Renal pelvis (tissue), 12 donors: ENCODE measurements at places on chromosomes 2 and 18.

GRCh38 chr2:25098670-25099486, 57.0 kb downstream of the EFR3B start:
- DNase-seq: no peak

DNA sequence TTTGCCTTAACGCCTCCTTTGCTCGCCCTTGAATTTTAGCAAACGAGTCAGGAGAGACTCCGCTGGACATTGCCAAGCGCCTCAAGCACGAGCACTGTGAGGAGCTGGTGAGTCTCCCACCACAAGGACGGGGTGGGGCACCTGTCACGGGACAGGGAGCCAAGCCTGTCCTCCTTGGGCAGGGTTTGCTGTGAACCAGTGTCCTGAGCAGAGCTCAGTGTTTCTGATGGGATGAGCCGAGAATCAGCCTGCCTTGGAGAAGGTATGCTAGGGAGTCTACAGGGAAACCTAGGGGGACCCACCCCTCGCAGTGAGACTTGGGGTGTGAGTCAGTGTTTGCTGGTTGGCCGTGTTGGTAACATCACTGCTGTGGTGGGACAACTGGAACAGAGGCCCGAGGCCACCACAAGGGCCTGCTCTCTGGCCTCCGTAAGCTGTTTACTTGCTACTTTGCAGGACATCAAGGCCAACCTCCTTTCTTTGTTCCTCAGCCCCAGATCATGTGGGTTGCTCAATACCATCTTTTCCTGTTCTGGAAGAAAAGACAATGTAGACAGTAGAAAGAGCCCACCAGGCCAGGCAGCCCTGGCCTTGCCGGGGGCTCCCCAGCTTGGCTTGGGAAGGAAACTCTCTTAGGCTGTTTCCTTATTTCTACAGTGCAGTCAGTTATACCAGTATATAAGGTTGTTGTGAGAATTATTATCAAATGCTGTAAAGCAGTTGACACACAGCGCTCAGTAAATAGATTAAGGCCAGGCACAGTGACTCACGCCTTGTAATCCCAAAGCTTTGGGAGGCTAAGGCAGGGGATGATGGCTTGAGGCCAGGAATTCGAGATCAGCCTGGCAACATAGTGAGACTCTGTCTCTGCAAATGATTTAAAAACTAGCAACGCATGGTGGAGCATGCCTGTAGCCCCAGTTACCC, 42.4 kb downstream of the ITGB1BP1 start:
- DNase-seq: no peak

- peak; percentile 60 for DNase-seq
Measured at GRCh38 chr2:15984368-15985255, 44.3 kb downstream of the MYCN start.

DNA sequence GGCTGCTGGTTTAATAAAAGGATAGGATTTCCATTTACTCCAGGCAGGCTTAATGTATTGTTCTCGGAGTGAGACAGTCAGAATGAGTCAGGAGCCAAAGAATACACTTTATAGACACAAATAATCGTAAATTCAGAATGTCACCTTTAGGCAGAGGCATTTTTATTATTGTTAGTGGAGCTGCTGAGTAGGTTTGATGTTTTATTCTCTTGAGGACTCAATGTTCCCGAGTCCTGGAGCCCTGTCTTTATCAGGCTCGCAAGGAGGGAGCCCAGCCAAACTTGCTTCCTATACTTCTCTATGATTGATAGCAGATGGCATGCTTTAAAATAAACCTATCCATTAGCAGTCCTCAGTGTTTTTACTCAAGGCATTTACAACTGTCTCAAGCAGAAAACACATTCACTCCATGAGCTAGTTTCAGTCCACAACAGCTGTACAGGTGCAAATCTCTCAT, 492.3 kb upstream of the ZEB2 start:
- DNase-seq: peak; percentile 41

DNA sequence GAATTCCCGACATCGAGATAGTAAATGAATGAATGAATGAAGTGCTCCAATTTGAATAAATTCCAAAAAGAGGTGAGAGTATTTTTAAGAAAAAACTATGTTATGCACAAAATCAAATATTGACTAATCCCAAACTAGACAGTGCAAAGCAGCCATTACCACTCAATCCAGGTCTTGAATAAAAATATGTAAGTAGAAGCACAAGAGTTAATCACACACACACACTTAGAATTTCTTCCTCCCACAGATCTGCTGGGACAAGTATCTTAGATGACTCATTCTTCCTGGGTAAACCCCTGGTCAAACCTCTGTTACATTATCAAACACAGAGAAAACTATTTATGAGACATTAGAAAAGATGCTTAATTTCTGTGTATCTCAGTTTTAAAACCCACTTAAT, 102.0 kb downstream of the PLA2R1 start:
- no peak for DNase-seq

GRCh38 chr2:240322231-240322955, 113.1 kb upstream of the GPC1 start:
- no peak for DNase-seq

- DNase-seq: no peak
Measured at GRCh38 chr2:171347591-171348032, 86.2 kb downstream of the METTL8 start.

GRCh38 chr18:28065031-28065792, 111.7 kb downstream of the CDH2 start:
- no peak for DNase-seq

DNA sequence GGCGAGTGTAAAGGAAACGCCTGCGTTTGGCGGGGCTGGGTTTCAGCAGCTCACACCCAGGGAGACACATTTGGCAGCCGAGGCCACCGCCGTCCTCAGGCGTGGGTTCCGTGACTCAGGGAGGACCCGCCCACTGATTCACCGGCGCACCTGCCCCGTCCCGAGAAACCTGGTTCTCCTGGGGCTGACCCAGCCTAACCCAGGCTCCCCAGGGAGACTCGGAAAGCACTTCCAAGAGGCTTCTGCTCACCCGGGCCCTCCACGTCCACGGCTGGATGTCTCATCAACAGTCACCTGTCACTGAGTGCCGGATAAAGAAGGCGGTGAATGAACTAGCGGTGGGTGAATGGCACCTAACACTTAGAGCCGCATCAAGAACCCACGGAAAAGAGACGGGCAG, 126.4 kb upstream of the CTDP1 start:
- no peak for DNase-seq

- DNase-seq: peak; percentile 74
Measured at GRCh38 chr2:18435426-18436037, 124.9 kb downstream of the RDH14 start.

- no peak for DNase-seq
Measured at GRCh38 chr2:84770280-84770679, 110.6 kb downstream of the TRABD2A start.

GRCh38 chr2:202251494-202251893, 13.1 kb upstream of the SUMO1 start:
- DNase-seq: no peak

DNA sequence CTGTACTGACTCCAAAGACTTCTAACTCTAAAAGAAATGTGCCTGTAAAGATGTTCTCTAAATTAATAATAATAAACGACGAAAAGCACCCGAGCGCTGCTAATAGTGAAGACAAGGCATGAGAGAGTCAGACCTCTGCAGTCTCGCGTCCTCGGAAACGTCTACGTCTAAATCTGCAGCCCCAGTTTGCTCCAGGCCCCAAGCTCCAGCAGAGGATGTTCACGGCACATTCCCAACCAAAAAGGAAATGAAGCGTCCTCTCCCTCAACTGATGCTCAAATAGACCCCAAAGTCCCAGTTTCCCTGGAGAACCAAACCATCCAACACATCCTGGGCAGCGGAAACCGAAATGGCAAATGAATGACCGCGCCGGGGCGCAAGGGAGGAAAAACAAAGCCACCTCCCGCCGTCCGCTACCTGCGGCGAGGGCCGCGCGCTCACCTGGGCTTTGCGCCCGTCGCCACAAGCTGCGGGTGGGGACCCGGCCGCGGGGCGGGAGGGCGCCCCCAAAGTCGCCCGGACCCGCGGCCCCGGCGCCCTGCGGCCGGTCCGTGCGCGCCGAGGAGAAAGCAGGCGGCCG, 47.1 kb upstream of the CCDC150 start:
- peak; percentile 49 for DNase-seq

DNA sequence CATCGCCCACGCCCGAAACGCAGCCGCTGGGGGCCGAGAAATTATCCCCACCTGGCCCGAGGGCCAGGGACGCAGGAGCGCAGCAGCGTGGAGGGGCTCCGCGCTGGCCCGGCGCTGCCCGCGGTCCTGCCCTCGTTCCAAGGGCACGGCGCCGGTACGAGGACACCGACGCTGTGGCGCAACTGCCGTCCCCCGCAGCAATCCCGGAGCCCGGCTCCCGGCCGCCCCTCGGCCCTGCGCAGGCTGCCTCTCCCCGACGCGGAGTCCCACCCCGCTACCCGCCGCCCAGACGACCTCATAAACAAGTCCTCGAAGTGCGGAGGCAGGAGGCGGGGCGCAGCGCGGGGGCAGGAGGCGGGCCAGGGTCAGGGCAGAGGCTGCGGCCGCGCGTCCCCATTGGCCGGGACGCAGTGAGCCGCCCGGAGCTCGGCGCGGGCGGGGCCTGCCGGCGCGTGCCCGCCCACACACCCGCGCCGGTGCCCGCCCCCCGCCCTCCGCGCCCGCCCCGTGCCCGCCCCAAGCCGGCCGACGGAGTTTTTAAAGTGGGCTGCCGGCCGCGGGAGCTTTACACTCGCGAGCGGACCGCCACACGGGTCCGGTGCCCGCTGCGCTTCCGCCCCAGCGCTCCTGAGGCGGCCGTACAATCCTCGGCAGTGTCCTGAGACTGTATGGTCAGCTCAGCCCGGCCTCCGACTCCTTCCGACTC, at the start of gene EPAS1:
EPAS1 (plus strand) TSS at position 568 of the 706 bp plus-strand sequence. CDS start 505 bp downstream, outside the sequence.
- DNase-seq: peak; percentile 74

- no peak for DNase-seq
Measured at GRCh38 chr2:240252872-240253511, 112.5 kb upstream of the OTOS start.

DNA sequence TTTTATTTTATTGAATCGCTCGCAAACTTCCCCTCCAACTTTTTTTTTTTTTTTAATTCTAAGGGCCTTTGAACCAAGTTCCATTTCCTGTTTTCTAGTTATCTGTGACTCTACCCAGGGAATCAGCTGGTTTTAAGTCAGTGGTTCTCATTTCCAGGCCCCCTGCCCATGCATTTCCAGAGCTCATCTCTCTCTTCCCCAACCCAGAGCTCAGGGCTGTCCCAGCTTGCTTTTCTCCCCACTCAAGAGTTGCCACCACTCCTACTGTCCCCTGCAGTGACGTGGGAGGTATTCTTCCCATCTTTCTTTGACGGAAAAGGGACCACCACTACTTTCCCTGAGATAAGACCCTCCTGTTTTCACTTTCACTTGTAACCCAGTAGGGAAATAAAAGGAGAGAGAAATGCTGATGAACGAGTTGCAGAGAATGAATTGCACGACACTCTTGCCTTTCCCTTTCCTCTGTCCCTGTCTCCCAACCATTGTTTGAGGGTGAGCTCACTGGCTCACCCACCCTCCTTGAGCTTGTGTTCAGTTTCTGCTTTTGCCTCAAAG, 42.1 kb downstream of the TET3 start:
- DNase-seq: no peak

GRCh38 chr18:42048158-42048557, 93.1 kb downstream of the PIK3C3 start:
- no peak for DNase-seq

- DNase-seq: no peak
Measured at GRCh38 chr2:3443083-3443482, 63.6 kb downstream of the TRAPPC12 start.

- DNase-seq: no peak
Measured at GRCh38 chr2:238130111-238130695, 8.3 kb upstream of the KLHL30 start.

GRCh38 chr2:36695746-36696415, 626 bp upstream of the VIT start:
- no peak for DNase-seq
